ENCODE measurements at places on chromosomes 11 and 22.
A peak's percentile ranks its signal among the peaks of the same experiment; 100 is the strongest.

DNA sequence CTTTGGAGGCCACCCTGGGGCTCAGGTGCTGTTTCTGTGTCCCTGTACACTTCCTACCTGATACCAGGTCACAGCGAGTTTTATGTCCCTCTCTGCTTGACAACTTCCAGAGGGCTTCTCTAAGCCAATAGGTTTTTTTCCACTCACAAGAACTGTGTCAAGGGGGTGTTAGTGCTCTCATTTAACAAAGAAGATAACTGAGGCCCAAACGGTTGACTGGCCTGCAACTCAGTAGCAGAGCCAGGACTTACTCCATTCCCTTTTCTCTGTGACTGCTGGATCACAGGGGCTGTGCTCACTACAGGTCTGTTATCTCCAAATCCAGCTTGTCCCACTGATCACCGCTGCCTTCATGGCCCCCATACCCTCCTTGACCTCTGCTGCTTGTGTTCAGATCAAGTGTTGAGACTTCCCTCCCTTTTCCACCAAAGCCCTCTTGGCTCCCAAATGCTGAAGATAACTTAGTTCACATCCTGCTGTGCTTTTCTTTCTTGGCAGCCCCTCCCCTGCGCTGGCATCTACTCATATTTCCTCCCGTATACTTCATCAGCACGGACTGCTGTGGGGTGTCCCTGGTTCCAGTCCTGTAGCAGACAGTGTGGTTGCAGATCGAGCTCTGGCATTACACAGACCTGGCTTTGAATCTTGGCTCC, 41.3 kb downstream of the POU2F3 start:
- no peak for DNase-seq

- DNase-seq, result peak; percentile 35
Measured at GRCh38 chr11:79335681-79336080, 105.1 kb downstream of the TENM4 start.

DNA sequence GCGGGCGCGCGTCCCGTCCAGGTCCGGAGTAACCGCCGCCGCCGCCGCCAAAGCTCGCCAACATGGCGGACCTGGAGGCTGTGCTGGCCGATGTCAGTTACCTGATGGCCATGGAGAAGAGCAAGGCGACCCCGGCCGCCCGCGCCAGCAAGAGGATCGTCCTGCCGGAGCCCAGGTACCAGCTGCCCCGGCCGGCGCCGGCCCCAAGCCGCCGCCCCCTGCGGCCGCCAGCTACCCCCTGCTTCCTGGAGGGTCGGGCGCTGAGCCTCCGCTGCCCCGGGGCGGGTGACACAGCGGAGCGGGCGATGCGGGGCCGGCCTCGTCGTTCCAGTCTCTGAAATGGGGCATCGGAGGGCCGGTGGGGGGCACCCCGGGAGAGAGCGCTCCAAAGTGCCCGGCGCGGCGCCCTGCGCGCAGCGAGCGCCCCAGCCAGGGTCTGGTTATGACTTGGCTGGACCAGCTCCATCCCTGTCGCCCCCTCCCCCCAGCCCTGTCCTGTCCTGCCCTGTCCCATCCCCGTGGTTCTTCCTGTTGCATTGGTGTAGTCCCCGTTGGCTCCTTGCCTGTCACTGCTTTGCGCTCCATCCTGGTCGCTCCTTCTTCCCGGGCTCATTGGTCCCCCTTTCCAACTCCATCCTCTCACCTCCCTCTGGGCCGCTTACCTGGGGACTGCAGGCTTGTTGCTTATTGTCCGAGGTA, 653 bp downstream of the GRK3 start:
- DNase-seq, result peak; percentile 83

DNA sequence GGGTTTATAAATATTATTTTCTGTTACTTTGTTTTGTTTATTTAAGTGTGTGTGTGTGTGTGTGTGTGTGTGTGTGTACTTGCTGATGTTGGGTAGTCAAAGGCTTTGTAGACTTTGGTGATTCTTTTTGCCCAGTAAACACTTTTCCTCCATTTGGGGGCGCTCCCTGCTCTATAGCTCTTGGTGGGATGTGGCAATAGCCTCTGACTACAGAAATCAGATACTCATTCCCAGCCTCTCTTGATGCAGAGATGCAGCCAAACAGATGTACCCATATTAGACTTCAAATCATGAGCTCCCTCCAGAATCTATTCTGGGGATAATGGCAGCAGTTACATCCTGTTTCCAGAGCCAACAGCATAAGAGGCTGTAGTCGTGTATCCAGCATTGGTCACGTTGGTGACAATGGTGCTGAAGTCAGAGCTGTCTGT, 33.4 kb upstream of the APOL5 start:
- peak; percentile 51 for DNase-seq

DNA sequence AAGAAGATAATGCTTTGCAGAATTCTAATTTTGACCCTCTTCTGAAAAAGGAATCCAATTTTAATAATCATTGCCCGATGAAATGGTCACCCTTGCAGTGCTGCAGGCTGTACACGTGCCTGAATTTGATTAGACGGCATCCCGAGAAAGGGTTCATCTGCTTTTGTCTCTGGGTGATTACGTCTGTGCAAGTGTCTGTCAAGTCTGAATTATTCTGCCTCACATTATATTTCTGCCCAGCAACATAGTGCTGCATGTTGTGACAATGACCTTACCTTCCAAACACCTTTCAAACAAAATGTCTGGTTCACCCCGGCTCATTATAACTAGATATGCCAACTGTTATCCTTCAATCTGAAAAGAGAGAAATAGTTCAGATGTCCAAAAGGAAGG, 164.1 kb downstream of the MAML2 start:
- no peak for DNase-seq

GRCh38 chr11:12237381-12237784, 127.0 kb downstream of the MICAL2 start:
- DNase-seq, result no peak

- DNase-seq, result no peak
Measured at GRCh38 chr11:68683536-68684384, 584 bp upstream of the GAL start.

GRCh38 chr22:22452211-22452610, 56.3 kb downstream of the ZNF280B start:
- no peak for DNase-seq

DNA sequence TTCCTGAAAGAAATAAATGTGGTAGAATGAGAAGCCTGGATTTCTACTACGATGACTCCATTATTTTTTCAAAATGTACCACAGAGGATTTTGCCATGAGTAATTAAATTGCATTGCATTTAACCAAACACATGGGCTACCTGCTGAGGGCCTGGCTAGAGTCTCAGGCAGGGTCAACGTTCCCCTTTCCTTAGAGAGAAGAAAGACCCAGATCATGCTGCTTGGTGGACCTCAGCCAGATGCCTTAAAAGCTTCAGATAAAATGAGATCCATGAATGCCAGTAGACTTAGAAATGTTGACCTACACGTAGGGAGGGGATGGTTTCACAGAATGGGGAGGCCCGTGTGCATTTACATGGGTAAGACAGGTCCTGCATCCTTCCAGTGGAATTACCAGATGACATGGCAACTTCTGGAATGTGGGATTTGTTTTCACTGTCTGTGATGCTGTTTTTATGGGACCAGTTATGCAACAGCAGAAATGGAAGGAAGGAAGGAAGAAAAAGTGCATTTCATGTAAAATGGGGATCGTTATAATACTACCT, 1069.4 kb downstream of the NTM start:
- DNase-seq, result no peak

GRCh38 chr22:45493286-45493771, 9.4 kb upstream of the FBLN1 start:
- no peak for DNase-seq

- no peak for DNase-seq
Measured at GRCh38 chr11:32960553-32961164, 55.0 kb upstream of the DEPDC7 start.

DNA sequence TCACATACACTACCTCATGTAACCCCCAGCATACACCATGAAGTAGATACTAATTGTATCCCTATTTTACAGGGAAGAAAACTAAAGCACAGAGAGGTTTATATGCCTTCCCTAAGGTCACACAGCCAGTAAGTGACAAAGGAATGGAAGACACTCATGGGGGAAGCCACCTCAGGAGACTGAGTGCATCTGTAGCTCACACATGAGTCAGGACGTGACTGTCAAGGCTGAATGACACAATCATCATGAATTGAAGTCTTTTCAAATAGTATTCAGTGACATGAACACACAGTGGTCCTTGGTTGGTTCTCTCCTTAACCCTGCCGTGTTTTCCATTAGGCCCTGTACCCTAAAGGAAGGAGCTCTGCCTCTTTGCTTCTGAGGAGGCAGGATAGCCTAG, 463.0 kb downstream of the NTM start:
- DNase-seq, result no peak

DNA sequence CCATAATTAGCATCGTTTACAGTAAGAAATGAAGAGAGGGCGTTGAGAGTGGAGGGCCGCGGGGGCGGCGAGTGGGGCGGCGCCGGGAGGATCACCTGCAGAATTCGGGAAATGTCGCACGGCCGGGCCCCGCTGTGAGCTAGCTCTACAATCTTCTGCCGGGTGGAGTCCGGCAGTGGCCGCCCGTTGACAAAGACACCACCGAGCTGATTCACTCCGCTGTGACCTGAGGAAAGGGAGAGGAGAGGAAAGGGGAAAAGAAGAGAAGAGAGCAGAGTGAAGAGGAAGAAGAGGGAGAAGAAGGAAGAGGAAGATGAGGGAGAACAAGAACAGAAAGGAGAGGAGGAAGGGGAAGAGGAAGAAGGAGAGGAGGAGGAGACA, 8.5 kb downstream of the PAX6 start:
- no peak for DNase-seq

DNA sequence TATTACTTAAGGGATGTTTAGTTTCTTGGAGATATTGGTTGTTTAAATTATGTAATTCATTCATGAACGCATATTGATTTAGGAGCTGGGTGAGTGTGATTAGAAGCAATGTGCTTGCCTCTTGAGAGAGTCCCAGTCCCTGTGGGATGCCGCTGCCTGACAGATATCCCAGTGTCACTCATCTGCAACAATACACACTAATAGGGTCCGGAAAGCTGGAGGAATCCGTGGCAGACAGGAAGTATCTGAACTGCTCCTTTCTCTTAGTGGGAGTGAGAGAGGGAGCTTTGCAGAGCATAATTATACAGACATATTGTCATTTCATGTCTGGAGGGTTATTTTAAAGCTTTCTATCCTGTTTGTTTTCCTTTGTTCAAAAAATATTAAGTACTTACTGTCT, 17.4 kb downstream of the AMOTL1 start:
- DNase-seq, result peak; percentile 63

- DNase-seq, result no peak
Measured at GRCh38 chr11:113685654-113686359, 20.3 kb downstream of the TMPRSS5 start.

GRCh38 chr11:75655605-75656004, 13.2 kb downstream of the MAP6 start:
- no peak for DNase-seq

GRCh38 chr11:125376117-125376516, 119.9 kb downstream of the FEZ1 start:
- DNase-seq, result no peak

DNA sequence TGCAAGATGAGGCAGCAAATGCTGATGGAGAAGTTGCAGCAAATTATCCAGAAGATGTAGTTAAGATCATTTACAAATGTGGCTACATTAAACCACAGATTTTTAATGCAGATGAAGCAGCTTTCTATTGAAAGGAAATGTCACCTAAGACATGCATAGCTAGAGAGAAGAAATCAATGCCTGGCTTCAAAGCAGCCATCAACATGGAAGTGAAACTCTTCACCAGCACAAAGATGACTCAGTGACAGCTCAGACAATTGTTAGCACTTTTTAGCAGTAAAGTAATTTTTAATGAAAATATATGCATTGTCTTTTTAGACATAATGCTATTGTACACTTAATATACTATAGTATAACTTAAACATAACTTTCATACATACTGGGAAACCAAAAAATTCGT, 71.4 kb downstream of the FANCF start:
- DNase-seq, result no peak

DNA sequence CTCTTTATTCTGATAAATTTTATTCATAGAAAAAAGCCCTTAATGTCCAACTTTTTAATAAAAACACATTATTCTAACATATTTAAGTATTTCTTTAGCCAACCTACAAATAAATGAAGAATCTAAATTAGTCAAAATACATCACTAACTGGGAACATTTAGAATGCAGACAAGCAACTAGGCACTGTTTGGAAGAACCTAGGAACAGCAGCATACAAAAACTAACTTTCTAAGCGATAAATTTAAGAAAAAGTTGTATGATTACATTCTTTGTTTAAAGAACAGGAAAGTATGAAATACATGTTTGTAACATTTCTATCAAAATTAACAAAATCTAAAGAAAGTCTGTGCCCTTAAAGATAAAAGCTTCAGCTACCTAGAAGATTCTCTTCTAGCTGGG, 35.3 kb downstream of the PI4KA start:
- DNase-seq, result no peak

- peak; percentile 19 for DNase-seq
Measured at GRCh38 chr22:50208939-50209892, 8.4 kb downstream of the SELENOO start.

DNA sequence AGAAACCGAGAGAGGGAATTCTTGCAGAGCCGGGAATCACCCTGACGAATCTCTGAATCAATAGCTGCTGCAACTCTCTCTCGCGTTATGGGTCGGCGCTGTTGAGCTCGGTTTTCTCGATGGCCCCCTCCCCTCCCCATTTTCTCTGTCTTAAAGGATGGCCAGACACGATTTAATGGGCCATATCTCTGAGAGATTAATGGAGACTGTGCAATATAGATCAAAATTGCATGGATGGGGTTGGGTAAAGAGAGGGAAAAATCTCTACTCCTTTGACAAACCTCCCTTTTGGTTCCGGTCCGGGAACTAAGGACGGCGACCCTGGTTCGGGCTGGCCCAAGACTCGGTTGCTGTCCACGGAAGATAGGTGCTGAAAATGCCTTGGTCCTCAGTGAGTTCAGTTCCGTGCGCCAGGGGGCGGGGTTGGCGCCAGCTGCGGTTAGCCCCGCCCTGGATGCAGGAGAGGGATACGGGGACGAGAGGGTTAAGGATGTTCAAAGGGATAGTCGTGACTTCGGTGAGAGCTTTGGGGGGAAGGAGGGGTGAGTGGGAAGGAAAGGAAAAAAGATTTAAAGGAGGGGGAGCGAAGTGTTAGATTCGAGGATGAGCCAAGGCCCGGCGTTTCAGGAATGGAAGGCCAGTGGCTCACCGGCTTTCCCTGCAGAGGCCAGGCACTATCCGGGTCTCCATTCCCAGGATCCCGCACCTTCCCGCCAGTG, 103.6 kb upstream of the HSD17B12 start:
- DNase-seq, result peak; percentile 45

DNA sequence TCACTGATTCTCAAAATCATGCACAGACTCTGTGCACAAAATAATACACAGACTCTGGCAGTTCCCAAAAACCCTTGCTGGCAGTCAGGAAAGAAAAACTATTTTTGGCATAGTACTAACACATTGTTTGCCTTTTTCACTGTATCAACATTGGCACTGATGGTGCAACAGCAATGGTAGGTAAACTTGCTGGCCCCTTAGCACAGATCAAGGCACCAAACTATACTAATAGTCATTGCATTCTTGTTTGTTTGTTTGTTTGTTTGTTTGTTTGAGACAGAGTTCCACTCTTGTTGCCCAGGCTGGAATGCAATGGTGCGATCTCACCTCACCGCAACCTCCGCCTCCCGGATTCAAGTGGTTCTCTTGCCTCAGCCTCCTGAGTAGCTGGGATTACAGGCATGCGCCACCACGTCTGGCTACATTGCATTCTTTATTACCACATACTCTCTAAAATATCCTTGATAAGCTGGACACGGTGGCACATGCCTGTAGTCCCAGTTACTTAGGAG, 81.0 kb upstream of the SLC6A5 start:
- no peak for DNase-seq

Data from BE2C (cell line).